ENCODE measurements at places on chromosomes 2 and 18.

DNA sequence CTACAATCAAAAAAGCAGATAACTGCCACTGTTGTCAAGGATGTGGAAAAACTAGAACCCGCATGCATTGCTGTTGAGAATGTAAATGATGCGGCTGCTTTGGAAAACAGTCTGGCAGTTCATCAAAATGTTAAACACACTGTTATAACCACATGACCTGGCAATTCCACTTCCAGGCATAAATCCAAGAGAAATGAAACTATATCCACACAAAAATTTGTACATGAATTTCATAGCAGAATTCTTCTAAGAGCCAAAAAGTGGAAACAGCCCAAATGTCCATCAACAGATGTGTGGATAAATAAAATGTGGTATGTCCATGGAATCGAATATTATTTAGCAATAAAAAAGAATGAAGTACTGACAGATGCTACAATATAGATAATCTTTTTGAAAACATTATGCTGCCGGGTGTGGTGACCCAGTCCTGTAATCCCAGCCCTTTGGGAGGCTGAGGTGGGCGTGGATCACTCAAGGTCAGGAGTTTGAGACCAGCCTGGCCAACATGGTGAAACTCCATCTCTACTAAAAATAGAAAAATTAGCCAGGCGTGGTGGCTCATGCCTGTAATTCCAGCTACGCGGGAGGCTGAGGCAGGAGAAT is 32.0 kb downstream of the ERCC3 start:
- DNase-seq: no peak

GRCh38 chr2:212713681-212714080 is 175.1 kb upstream of the ERBB4 start:
- DNase-seq: no peak

GRCh38 chr2:174607584-174607983 is 10.0 kb upstream of the WIPF1 start:
- DNase-seq: no peak

DNA sequence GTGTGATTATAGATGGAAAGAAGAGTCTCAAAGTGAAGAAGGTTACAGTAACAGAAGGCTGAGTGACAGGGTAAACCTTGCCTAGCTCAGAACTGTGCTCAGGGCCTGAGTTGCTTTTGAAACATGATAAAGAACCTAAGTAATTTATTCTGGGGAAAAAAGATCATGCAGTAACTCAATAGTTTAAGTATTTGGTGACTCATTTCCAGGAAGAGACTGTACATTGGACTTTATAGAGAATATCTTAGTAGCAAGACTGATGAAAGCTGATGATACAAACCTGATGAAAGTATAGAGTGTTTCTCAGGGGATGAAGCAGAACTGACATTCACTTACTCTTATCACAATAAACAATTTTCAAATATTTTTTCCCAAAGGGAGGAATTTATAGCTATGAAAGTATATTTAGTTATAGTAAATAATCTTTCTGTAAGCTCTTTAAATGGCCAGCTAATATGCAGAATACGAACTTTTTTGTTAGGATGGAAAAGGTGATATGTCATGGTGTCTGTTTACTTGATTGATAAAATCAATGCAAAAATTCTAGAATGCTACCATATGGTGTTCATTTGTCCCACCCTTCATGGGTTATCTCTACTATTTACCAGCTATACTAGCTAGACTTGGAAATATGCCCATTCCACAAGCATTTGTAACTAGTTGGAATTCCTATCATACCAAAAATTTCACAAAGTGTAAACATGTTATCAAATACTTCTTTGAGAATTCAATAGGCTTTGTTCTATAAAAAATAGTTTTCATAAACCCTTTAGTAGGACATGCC is 1265.5 kb upstream of the ACVR2A start:
- peak; percentile 9 for DNase-seq

DNA sequence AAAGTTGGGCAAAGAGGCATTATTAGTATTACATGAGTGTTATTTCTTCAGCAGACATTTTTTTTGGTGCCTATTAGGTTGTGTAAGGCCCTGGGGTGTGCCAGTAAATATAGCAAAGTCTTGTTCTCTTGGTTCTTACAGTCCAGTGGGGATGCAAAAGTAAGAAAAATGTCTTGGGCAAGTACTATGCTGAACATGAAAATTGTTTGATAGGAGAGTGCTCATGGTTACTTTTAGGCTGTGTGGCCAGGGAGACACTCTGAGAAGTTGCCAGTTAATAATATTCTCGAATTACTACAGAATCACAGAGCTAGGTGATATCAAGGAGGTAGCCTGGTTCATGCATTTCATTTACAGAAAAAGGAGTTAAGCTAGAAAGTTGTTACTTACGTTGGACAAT is 1.9 kb downstream of the AGFG1 start:
- DNase-seq: no peak

All from SJCRH30 (cell line).